H1 (cell line): ENCODE measurements at places on chromosomes 6 and 20. TPM values are rescaled to one million over a fixed set of nuclear protein-coding genes. Genes with fewer than 3 reads are reported as not detected.

Gene HSD17B8
- 3.3 and 3.6 TPM in 2 replicates for total RNA-seq

Gene ID4
- 8.3 and 8.8 TPM in 2 replicates for total RNA-seq

Gene ARFGEF3
- 22.9 and 23.2 TPM in 2 replicates for total RNA-seq

Gene TAP1
- total RNA-seq: 16.8 TPM in 2 replicates

- H3K4me3 ChIP-seq: no peak overlapping the region
- no peak for DNase-seq
- no peak overlapping the region for H3K27ac ChIP-seq
- H3K27me3 ChIP-seq: no peaks in the 10 kb centered on the region
Observed at GRCh38 chr20:5688431-5688972, 61.7 kb upstream of the SHLD1 start.

- no peak for DNase-seq
- no peaks in the 10 kb centered on the region for H3K36me3 ChIP-seq
Observed at GRCh38 chr6:144364782-144365181, 79.6 kb downstream of the UTRN start.
